CD4-positive, alpha-beta T cell treated with Interleukin-12 subunit alpha and Interleukin-12 subunit beta, for 1 hour (primary cell): ENCODE measurements at places on chromosomes 11 and 22.

GRCh38 chr11:36265793-36266628 lies 23.2 kb downstream of the COMMD9 start:
- peak; percentile 49 for DNase-seq

DNA sequence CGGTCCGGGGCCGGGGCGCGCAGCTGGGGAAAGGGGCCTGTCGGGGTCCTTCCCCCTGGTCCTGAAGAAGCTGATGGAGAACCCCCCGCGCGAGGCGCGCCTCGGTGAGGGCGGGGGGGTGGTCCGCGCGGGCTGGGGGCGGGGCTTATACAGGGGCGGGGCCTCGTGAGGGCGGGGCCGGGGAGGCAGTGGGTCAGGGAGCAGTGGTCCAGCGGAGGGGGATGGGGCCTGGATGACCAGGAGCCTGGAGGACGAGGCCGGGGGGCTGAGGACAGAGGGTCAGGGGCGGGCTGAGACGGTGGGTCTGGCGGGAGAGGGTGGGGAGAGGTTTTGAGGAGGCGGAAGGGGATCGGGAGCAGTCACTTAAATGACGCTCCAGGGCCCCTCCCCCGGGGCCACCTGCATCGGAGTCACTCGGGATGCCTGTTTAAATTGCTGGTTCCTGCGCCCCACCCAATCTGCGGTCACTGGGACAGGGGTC lies 396 bp downstream of the TEF start:
- peak; percentile 64 for DNase-seq

DNA sequence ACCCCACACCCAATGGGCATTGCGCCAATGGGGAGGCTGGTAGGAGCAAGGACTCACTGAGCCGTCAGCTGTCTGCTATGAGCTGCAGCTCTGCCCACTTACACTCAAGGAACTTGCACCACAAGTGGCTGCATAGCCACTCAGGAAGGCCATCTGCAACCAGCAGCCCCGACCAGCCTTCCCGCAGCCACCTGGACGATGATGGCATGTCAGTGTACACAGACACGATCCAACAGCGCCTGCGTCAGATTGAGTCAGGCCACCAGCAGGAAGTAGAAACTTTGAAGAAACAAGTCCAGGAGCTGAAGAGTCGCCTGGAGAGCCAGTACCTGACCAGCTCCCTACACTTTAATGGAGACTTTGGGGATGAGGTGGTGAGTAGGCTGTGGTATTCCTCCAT lies 59.8 kb upstream of the HORMAD2 start:
- no peak for DNase-seq

DNA sequence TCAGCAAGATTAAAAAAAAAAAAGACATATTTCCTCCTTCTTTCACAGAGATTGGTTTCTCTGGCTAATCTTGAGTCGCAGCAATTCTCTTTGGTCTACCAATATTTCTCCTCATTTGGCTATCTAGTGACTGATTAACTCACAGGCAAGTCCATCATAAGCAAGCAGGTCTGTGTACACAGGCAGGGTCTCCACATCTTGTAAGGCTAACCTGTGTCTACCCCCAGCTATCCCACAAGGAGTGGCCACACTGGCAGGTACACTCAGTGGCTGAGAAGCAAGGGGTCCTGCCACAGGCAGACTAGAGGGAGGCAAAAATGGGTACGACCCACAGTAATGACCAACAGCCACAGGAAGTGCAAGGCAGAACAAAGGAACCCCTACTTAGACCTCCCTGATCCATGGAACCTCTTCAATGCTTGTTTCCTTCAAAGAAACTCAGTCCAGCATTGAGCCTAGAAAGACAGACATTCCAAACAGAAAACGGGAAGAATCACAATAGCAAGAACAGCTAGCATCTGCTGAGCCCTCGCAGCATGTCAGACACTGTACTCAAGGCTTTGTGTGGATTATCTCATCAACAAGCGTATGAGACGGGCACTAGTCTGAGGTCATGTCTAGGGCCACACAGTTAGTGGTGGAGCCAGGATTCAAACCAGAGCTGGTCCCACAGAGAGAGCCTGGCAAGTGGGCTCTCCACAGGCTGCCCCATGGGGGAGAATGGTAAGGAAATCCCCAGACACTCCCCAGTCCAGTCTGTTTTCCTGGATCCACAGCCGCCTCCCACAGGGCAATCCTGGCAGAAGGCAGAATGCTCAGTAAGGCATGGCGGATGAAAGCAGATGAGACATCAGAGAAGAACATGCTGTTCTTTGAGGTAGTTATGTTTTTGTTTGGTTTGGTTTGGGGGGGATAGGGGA lies 34.3 kb downstream of the PLEKHA7 start:
- DNase-seq = no peak

DNA sequence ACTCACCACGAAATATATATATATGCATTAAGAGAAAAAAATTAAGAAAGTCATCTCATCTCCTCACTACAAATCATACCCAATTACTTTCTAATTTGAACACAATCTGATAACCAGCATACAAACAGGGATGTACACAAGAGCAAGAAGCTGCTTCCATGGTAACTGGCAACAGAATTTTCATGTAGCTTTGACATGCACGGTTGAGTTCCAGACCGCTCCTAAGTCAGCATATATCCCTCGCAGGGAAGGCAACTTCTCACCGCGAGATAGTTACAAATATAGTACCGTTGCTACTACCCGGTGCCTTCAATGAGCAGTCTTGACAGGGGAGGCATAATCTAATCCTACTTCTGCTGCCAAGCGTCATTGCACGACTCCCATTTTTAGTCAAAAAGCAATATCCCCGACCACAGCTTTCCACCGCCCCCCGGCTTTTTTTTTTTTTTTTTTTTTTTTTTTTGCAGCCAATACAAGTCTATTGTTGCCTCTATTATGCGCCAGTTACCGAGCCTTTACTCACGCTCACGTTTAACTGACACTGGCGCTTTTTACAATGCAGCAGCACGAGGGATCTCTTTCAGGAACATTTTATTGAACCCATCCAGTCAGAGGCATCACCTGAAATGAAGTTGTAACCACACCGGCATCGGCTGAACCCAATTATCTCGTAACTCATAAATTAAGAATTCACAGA lies 2.2 kb downstream of the CADM1 start:
- DNase-seq = no peak

GRCh38 chr11:12158909-12159308 lies 48.5 kb downstream of the MICAL2 start:
- no peak for DNase-seq

GRCh38 chr22:23878219-23878618 lies 16.0 kb upstream of the MIF start:
- no peak for DNase-seq

DNA sequence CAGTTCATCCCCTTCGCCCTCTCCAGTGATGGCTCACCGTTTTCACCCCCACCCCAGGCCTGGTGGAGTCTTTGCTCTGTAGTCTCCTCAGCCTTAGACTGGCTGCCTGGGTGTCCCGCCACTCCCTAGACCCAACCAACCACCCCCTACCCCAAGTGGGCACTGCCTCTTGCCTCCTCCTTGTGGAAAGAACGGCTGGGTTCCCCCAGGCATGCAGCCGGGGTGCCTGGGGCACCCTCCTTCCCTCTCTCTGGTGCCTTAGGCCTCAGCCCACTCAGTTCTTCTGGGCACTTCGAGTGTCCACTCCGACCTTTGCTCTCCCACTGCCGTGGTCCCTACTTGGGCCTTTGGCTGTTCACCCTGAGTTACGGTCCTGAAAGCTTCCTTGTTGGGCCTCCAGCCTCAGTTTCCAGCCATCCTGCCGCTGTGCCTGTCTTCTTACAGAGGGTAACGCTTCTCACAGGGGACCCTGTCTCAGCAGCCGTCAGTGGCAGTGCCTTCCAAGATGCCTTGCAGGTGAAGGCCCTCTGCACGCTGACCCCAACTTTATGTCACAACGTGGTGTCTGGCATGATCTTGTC lies 3.1 kb downstream of the GRIK4 start:
- no peak for DNase-seq

GRCh38 chr11:45022294-45023064 lies 71.8 kb upstream of the TP53I11 start:
- no peak for DNase-seq

DNA sequence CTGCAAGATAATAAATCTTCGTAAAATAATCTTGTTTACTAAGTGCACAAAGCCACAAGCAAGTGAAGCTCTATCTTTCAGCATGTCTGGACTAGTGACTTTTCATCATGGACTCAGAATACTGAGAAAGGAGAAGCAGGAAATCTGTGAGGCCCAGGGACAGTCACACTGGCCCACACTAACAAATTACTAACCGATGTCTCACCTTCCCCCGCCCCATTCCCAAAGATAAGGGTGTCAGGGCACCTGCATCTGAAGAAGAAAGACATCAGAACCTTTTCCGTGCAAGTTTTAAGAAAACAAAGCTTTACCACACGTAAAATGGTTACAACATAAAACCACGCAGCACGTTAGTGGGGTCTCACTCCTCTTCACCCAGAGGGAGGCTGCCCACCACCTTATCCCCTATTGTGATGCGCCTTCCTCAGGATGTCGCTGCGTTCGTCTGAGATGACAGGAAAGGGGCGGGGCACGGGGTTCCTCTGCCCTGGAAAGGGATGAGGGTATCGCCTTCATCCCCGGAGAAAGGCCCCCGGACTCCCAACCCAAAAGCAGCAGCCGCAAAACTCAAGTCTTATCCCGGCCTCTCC lies 616 bp downstream of the BTBD10 start:
- peak; percentile 49 for DNase-seq

- no peak for DNase-seq
Observed at GRCh38 chr11:125455851-125456250, 40.2 kb downstream of the FEZ1 start.

DNA sequence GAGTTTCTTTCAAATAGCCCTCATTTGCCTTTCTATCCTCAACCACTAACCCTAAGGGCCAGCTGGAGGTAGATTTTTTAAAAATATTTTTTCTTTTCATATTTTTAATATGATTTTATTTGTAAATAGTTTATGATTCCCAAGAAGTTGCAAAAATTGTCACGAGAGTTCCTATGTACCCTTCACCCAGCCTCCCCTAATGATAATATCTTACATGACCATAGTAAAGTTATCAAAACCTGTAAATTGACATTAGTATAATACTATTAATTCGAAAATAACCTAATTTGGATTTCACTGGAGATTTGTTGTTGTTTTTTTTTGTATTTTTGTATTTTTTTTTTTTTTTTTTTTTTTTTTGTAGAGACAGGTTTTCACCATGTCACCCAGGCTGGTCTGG lies 495.5 kb downstream of the MIAT start:
- DNase-seq = no peak

DNA sequence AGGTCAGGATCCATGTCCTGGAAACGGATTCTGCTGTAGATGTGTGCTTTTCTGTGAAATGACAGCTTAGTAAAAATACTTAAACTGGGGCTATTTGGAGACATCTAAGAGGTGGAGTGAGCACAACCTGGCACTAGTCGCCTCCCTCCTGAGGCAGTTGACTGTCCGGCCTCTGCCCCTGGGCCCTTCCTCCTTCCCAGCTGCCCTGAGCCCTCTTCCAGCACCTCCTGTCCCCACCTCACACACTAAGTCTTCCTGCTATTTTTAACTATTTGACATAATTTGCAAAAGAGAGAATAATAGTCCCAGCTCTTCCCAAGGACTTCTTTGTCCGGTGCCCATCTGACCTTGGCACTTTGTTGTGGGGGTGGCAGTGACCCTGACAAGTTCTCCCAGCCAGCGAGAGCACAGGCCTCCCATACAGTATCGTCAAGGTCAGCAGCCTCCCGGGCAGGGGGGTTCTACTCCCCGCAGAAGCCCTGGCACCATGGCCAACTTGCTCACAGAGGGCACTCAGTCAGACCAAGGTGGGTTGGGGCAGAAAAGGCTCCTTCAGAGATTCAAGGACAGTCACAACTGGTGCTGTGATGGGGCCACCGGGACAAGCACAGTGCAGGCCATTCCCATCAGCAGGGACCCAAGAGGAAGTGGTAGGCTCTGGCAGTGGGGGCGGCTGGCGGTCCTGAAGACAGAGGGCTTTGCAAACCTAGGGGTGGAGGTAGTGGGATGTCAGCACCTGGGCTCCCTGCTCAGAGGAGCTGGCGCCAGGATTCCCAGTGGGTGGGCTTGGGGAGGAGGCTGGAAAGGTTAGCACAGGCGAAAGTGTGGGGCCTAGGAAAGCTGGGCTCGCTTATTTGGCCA lies 5.5 kb upstream of the NEAT1 start:
- peak; percentile 40 for DNase-seq

GRCh38 chr11:85965202-85965601 lies 103.7 kb downstream of the PICALM start:
- no peak for DNase-seq

DNA sequence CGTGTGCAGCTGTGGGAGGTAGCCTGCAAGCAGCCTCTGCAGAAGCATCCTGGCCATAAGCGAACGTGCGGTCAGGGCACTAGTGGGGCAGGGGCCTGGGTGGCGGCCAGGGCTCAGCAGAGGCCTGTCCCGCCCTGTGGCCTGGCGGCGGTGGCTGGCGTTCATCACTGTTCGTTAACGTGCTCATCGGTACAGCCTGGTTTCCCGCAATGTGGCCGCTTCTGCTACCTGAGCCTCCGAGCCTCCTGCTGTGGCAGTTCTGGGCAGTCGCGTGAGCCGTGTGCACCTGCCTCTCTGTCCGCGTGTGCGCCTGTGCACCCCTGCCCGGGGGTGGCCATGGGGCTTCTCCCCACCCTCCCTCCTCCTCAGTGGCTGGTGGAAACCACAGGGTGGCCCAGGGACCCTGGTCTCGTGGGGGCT lies 117.9 kb downstream of the KCNQ1OT1 start:
- DNase-seq = no peak

- DNase-seq = no peak
Observed at GRCh38 chr11:43947003-43947500, 4.6 kb downstream of the C11orf96 start.

GRCh38 chr11:103959279-103959942 lies 77.0 kb upstream of the DDI1 start:
- no peak for DNase-seq
